Endothelial cell (in vitro differentiated cells): ENCODE measurements at places on chromosomes 4 and X. TPM values are rescaled to one million over a fixed set of nuclear protein-coding genes. Genes with fewer than 3 reads are reported as not detected.

Gene DNASE1L1
- 38.6 TPM for total RNA-seq

Gene CLCN5
- 5.7 TPM for total RNA-seq

DNA sequence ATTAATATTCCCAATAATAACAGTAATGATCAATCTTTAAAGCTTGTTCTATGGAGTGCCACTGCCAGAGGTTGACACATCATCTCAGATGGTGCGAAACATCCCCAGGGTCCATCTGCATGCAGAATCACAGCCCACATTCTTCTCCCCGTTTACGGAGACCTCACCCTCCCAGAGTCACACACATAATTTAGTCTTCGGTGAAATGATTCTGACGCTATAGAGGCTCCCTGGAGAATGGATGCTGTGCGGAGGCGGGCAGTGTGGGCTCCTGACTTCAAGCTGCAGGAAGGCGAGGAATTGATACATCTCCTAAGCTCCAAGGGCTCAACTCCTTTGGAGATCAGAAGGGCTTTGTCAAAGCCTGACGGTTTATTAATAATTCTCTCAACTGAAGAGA lies 11.0 kb upstream of the ARHGAP36 start:
- DNase-seq, result no peak

Gene TMEM35A
- total RNA-seq, result 2.6 TPM

Gene MAOB
- total RNA-seq, result 0.10 TPM

DNA sequence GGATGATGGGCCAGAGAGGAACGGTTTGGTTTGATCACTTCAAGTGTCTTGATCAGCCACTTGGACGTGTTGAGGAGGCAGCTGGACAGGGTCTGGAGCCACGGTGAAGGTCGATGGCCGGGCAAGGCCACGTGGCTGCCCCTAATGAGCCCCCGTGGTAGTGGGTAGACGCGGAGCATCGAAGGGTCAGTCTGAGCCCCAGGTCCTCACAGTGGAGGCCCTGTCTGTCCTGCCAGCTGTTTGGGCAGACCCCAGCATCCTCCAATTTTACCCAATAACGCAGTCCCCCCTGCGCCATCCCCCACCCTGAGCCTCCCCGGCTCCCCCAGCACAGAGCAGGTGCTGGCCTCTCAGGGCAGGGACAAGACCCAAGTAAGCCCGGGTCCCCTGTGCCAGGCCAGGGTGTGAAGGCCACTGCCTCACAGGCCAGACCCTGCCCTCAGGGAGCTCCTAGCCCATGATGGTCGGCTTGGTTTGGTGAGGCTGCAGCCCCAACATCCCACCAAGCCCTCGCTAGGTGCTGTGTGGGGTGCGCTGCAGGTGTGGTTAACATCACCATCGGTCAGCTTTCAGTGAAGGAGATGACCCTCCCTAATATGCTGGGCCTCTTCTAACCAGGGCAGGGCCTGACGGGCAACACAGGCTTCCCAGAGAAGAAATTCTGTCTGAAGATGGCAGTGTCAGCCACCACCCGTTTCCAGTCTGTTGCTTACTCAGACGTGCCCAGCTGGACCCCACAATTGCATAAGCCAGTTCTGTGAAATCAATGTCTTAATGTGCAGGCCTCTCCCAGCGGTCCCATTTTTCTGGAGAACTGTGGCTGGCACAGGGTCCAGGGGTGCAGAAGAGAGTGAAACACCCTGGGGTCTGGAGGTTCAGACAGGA lies 40.5 kb upstream of the NKX1-1 start:
- DNase-seq, result no peak

Gene PABPC1L2A
- 3.8 TPM for total RNA-seq

Gene SLC30A9
- 53.6 TPM for total RNA-seq

Gene SH3RF1
- 23.5 TPM for total RNA-seq

Gene AR
- 20.2 TPM for total RNA-seq

Gene PNMA5
- not detected for total RNA-seq

GRCh38 chrX:19747652-19748610 lies 139.5 kb downstream of the SH3KBP1 start:
- no peak for DNase-seq

- DNase-seq, result no peak
Measured at GRCh38 chrX:130264573-130264972, 4.1 kb downstream of the ZNF280C start.

DNA sequence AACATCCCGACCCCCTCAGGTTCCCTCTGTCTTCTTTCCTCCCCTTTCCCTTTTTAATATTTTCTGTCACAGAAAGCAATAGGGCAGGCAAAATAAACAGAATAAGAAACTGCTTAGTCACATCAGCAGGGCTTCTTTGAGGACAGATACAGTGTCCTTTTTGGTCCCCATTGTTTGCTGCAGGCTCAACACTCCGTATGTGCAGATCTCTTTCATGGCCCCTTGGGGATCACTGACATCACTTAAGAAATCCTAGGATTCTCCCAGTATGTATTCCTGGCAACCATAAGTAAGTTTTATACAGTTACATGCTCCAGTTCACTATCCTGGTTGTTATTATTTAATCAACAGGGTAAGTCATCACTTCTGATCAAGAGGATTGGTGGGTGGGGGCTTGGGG lies 448.0 kb downstream of the NKX6-1 start:
- DNase-seq, result no peak

Gene APBB2
- 103 TPM for total RNA-seq

Gene OCRL
- total RNA-seq, result 24.2 TPM

Gene MFAP3L
- total RNA-seq, result 6.3 TPM

DNA sequence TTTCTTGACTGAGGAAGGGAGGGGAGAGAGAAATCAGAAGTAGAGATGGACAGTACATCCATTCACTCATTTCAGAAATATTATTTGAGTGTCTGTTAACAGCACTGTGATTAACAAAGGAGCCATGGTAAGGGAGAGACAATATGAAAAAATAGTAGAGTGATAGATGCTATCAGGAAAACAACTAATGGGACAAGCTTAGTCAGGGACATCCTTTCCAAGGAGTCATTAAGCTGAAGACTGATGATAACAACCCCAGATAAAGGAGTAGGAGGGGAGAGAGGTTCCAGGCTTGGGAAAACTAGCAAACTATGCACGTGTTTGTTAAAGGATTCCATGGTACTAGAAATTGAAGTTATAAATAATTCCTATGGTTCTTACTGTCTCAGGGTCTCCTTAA lies 122.2 kb downstream of the CBR4 start:
- DNase-seq, result no peak

Gene PPP1R2C
- total RNA-seq, result not detected
